ENCODE measurements at places on chromosomes 5 and 9.

- DNase-seq = no peak
Observed at GRCh38 chr5:87413343-87413645, 564 bp upstream of the CCNH start.

- no peak for DNase-seq
Observed at GRCh38 chr9:89854715-89855475, 250.1 kb downstream of the GADD45G start.

- no peak for DNase-seq
Observed at GRCh38 chr5:1347571-1347970, 2.7 kb upstream of the CLPTM1L start.

- no peak for DNase-seq
Observed at GRCh38 chr5:76351176-76351575, 51.9 kb upstream of the IQGAP2 start.

- no peak for DNase-seq
Observed at GRCh38 chr5:88480245-88480644, 211.6 kb upstream of the TMEM161B start.

DNA sequence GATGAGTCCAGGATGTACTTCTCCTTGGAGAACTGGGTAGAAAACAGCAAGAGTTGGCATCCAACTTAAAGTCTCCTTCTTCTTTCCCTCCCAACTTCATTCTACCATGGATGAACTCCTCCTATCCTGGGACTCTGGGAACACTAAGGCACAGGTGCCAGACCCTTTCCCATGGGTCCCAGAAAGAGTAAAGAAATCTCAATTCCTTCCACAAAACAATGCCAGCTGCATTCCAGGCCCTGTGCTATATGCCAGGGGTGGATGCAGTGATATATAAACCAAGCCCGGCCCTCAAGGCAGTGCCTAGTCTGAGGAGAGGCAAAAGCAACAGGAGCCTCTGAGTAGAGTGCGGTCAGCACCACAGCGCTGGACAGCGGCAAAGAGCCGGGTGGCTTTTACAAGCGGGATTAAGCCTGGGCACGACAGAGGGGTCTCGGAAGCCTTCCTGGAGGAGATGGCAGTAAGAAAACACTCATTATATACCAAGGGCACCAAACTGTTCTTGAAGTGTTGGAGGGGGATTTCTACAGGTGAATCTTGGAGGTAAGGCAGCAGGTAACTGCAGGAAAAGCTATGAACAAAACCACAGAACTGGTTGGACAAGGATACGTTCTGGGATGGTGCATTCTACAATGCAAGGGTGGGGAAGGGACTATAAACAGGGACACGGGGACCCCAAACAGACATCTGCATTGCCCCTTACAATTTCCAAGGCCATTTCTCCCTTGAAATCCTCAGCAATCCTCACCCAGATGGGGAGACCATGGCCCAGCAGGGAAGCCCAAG lies 16.4 kb upstream of the TOR2A start:
- no peak for DNase-seq

DNA sequence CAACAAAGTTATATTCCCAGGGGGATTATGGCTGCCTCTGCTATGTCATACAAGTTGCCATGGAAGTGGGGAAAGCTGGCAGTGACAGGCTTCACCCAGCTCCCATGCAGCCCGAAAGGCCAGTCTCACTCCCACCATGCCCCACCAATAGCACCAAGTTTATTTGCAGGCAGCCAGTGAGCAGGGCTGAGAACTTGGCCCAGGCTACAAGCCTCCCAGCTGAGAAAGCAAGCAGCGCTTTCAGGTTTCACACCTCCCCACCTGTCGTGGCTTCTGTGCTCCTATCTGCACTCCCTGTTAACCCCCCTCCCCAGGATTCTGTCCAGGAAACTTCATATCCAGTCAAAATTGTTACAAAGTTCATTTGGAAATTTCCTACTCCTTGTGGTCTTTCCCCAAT lies 155.0 kb downstream of the SAXO1 start:
- no peak for DNase-seq

DNA sequence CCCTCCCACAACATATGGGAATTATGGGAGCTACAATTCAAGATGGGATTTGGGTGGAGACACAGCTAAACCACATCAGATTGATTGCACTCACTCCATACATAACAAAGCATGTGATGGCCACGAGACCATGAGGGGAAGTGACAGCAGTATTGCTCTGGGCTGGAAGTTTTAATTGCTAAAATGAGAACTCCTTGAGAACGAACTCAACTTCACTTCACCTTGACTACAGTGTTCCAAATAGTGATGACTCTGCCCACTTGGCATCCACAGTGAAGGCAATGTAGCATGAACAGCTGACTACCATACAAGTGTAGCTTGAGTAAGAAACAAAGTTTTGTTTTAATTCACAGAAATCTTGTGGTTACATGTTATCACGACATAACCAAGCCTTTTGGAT lies 739 bp upstream of the SPINK7 start:
- DNase-seq = no peak

GRCh38 chr5:54969856-54970828 lies 15.3 kb downstream of the ESM1 start:
- DNase-seq = no peak

DNA sequence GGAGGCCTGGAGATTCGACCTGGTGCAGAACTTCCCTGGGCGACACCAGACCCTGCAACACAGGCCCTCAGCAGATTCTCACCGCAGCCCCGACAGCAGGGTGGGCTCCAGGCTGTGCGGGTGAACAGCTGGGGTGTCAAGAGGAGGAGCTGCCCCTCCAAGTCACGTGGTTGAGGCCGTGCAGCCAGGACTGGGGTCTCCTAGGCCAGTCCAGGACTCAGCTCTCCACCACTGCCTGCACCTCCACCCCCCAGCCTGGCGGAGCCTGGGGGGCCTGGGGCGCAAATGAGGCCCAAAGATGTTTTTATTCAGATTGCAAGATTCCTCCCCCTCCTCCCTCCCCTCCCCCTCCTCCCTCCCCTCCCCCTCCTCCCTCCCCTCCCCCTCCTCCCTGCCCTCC lies 9.2 kb upstream of the AGPAT2 start:
- DNase-seq = no peak

GRCh38 chr5:56148453-56148971 lies 84.6 kb downstream of the ANKRD55 start:
- DNase-seq = no peak

DNA sequence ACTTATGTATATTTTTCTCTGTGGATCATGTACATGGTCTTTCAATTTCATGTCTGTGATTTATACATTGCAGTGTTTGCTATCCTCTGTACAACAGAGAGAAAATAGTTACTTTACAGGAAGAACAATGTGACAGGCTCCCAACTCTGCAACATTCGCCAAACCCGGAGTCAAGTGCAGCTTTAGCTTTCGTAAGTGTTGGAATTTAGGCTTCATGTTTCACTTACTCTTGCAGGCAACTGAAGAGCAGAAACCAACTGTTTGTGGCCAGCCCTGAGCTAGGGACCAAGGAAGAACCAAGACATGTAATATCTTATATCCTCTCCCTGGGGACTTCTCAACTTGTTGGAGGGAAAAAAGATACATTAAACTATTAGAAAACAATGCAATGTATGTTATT lies 147.9 kb downstream of the C5orf15 start:
- no peak for DNase-seq

DNA sequence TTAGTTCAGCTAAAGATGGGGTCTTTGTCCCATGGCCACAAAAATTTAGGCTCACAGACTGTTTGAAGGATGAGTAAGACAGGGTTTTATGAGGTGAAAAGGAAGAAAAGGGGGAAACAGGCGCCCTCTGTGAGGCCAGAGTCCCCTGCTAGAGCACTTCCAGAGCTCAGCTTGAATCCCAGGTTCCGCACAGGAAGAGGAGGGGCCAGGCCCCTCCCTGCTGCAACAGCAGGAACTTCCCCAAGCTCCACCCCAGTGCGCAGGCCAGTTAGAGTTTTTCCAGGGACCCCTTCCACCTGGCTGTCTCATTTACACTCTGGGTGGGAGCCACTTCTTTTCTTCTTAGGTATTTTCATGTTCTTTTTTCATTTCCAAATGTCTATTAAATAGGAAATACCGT lies 480.8 kb downstream of the PSAT1 start:
- no peak for DNase-seq

GRCh38 chr5:129459777-129460671 lies at the start of gene ADAMTS19:
TSS of gene ADAMTS19 (plus strand) at chr5:129460298. CDS start at chr5:129460392, 94 bp downstream.
- DNase-seq = no peak

DNA sequence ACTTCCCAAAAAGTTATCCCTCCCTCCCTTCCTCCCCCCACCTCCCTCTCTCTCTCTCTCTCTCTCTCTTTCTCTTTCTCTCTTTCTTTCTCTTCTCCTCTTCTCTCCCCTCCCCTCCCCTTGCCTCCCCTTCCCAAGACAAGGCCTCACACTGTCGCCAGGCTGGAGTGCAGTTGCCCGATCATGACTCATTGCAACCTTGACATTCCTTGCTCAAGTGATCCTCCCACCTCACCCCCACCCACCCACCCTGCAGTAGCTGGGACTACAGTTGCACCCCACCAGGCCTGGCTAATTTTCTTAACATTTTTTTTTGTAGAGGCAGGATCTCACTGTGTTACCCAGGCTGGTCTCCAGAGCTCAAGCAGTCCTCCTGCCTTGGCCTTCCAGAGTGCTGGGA lies 32.8 kb downstream of the VPS13A start:
- DNase-seq = no peak

DNA sequence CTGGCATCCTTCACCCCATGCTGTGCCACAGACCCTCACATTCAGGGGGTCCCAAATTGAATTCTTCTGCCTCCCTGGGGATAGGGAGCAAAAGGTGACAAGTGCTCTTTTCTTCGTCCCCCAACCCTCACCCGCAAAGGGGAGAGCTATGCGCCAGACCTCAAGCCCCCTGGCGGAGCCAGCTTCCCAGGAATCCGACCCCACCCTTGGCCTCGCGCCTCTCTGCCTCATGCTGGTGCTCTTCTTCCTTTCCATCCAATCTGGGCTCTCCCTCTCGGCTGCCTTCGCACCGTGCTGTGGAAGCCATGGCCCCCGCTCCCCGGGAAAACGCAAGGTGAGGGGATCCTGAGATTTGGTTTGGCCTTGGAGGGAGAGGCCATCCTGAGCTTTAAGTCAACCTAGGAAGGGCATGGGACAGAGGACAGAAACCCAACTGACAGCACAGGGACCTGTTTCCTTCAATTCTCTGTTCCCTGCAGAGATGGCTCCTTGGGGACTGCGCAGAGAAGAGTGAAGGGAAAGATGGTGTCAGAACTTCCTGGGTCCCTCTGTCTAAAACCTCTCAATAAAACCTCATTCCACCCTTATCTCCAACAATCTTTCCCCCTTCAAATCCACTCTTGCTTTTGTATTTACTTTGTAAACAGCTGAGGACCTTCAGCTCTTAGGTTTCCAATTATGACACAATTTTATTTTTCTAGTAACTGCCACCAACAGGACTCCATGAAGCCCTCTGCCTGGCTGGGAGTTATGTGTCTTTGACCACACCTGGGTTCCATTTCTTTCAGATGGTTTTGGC lies 36.3 kb upstream of the CRB2 start:
- DNase-seq = no peak

- DNase-seq = no peak
Observed at GRCh38 chr9:120242116-120242811, 337.7 kb downstream of the CDK5RAP2 start.

GRCh38 chr9:23041466-23041865 lies 594.8 kb downstream of the DMRTA1 start:
- no peak for DNase-seq

DNA sequence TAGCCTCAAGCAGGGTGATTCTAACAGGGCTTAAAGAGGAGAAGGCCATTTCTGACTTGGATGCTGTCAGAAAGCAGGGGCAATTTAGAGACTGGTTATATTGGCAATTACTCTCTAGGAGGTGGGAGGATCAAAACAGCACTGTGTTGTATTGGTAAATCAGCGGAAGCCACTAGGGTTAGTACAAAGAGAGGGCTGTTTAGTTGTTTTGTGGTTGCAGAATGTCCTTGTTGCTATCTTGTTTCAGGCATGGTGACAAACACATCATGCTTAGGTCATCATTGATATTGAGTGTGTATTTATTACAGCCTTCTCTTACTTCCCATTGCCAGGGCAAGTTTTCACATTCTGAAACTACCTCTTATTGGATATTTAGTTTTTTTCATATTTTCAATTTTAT lies 165.3 kb downstream of the TAF11L14 start:
- no peak for DNase-seq

GRCh38 chr5:169803077-169803981 lies 166.3 kb downstream of the DOCK2 start:
- peak; percentile 90 for DNase-seq

DNA sequence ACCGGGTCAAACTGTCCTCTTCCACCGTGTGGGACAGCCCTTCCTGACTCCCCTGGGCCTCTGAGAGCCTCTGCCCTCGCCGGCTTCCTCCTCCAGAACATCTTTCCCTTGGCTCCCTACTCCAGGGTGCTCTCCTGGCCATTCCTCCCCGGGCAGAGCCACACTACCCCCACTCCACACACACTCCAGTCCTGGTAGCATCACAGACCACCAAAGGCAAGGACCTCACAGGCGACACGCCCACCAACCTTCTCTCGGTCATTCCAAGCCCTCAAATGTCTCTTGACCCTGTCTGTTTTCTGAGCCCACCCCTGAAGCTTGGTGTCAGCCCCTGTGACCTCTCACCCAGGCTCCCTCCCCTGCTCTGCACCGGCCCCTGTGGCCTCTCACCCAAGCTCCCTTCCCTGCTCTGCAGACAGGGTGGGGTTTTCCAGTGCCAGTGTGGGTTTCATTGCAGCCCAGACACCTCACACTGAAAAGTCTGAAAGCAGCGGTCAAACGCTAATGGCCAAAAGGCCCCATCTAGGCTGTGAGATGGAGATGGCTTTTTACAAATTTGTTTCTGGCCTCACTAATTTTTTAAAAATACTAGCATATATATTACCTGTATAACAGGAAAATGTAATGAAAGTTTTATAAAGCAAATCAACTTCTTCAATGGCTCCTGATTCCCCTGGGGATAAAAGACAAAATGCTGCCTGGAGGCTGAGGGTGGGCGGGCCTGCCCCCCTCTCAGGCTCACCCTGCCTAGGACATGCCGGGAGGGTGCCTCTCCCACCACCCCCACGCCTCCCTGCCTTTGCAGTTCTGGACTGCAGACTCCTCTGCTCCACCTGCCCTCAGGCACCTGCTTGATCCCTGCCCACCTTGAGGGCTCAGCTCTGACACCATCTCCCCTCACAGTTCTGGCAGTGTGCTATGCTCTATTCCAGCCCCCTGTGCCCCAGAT lies 10.5 kb downstream of the LRRC26 start:
- DNase-seq = no peak

- peak; percentile 64 for DNase-seq
Observed at GRCh38 chr9:23826120-23826629, at the start of gene ELAVL2. TSS of gene ELAVL2 (minus strand) at chr9:23826240. CDS start at chr9:23762234, 64,006 bp downstream.

DNA sequence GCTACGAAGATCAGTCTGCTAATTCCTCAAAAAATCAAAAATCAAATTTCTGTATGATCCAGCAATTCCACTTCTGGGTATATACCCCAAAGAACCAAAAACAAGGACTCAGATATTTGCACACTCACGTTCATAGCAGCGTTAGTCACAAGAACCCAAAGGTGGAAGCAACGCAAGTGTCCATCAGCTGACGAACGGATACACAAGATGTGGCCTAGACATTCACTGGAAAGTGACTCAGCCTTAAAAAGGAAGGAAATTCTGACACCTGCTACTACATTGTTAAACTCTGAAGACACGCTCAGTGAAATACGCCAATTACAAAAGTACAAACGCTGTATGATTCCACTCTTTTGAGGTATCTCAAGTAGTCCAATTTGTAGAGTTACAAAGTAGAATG lies 93.3 kb downstream of the OTULIN start:
- no peak for DNase-seq

GRCh38 chr5:163453705-163454104 lies 6.2 kb downstream of the NUDCD2 start:
- DNase-seq = no peak

Measured in AG04449 (cell line).